ENCODE measurements at places on chromosomes 2 and 18.

GRCh38 chr2:187445051-187445450 is 3.0 kb downstream of the CALCRL start:
- no peak for DNase-seq

- DNase-seq: no peak
Observed at GRCh38 chr18:79476031-79476917, 80.5 kb downstream of the NFATC1 start.

DNA sequence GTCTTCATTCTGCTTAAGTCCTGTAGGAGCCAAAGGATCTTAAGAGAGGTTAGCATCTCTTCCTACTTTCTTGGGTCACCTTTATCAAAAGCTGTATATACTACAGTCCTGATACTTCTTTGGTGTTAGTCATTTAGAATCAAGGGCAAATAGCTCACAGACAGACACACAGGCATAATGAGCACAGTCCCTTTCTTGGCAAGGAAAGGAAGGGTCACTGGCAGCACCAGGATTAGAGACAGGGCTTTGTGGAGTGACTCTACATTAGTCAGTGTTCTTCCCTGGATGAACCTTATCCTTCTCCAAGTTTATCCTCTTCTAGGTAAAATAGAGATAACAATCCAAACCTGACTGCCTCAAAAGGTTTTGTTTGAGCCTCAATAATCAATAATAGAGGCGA is 40.0 kb upstream of the NCKAP5 start:
- peak; percentile 48 for DNase-seq

DNA sequence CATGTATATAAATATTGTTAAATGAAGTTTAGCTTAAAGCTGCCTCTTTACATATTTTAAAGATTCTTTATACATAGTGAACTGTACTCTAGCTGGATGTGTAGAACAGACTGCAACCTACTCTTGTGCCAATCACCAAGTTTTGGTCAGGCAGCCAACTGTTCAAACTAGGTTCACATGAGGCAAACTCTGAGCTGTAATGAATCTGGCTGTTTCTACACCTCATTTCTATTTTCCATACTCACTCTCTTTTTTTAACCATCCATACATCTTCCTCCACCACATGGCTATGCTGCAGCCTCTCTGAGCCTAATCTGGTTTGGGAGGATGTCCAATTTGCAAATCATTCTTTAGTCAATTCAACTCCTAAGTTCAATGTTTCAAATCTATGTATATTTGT is 974.8 kb downstream of the CNTNAP5 start:
- no peak for DNase-seq

DNA sequence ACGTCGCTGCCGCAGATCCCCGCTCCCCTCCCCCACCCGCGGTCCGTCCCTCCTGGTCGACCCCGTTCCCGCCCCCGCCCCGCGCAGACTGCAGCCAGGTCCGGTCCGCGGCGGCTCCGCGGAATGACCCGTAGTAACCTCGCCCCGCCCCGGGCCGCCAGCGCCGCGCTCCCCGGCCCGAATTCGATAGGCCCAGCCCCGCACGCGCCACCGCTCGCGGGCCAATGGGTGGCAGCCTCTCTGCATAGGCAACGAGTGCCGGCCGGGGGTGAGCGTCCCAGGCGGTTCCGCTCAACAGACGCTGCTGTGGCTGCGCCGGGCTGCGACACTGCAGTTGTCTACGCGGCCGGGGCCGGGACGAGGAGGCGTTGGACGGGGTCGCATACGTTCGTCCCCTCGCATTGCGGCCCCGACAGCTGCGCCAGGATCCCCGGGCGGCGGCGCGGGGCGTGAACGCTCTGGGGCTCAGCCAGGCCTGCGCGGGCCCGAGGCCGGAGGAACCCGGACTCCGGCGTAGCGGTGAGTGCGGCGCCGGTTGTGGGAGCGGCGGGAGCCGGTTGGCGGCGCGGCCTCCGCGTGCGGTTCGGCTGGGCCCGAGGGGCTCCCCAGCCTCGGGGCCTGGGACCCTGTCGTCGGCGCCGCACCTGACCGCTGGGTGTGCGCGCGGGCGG is at the start of gene ACSL3:
TSS of gene ACSL3 (plus strand) at position 297 of the 671 bp plus-strand sequence. CDS start 47,737 bp downstream, outside the sequence.
- peak; percentile 92 for DNase-seq

DNA sequence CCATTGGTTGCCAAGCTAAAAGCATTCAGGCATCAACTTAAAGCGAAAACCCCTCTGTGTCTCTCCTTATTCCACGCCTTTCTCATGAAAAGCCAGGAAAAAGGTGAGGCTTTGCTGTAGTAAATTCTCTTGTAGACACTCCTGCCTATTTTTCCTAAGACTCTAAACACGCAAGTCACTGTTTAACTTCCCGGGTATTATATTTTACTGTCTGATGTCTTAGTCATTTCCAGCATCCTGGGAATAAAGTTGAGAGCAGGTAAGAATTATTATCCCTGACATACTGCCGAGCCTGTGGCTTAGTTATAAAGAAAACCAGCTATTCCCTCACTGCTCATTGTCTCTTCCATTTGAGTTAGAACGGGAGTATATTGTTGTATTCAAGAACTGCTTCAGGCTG is 112.4 kb upstream of the GATA6 start:
- no peak for DNase-seq

DNA sequence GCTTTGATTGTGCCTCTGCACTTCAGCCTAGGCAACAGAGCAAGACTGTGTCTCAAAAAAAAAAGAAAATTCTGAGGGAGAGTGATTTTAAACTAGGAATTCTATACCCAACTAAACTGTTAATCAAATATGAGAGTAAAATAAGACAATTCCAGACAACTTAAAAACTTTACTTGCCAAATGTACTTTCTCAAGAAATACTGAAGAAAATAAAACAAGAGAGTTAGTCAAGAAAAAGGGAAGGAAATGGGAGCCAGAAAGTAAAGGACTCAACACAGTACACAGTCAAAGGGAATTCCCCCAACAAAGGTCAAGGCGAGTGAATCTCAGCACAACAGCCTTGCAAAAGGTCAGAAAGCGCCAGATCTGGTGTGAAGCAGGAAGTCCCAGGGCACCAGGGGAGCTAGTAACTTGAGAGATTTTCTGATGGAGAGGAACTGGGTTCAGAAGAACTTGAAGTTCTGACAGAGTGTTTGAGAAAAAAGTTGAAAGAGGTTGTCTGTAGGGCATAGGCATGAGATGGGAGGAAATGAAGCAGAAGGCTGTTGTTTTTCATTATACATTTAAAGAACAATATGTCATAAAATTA is 22.6 kb upstream of the TBC1D8 start:
- no peak for DNase-seq

- DNase-seq: no peak
Observed at GRCh38 chr2:7353571-7353970, 436.4 kb downstream of the RNF144A start.

DNA sequence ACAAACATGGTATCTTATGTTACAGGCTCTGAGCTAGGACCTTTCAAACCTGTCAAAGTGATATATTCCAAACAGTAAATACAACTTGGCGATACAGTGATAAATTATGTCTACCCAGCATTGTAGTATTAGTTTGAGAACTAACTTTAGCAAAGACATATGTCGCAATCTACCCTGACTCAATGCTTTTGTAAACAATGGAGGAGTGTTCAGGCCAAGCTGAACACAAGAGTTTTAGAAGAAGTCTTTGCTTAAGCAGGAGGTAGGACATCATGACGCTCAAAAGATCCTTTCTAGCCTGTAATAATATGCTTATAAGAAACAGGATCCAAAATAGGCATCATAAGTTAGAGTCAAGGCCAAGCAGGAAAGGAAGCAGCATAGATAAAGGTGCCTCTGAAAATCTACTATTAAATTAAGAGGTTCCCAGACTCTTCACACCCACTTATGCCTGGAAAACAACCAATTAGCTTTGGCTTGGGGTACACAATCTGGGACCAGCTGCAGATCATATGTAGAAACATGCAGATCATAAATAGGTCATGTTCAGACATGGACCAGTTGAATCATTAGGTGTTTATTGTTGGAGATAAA is 132.5 kb downstream of the CSRNP3 start:
- DNase-seq: peak; percentile 58

- DNase-seq: no peak
Observed at GRCh38 chr18:57088883-57089282, 58.0 kb upstream of the BOD1L2 start.

Measured in M059J (cell line).